ENCODE measurements at places on chromosomes 7 and 10.

GRCh38 chr7:151372612-151373265, 31.1 kb downstream of the NUB1 start:
- no peak for DNase-seq

- no peak for DNase-seq
These were observed 1010.9 kb upstream of the PHF14 start for GRCh38 chr7:9962742-9963141.

GRCh38 chr10:56319386-56319785, 41.7 kb downstream of the ZWINT start:
- no peak for DNase-seq

DNA sequence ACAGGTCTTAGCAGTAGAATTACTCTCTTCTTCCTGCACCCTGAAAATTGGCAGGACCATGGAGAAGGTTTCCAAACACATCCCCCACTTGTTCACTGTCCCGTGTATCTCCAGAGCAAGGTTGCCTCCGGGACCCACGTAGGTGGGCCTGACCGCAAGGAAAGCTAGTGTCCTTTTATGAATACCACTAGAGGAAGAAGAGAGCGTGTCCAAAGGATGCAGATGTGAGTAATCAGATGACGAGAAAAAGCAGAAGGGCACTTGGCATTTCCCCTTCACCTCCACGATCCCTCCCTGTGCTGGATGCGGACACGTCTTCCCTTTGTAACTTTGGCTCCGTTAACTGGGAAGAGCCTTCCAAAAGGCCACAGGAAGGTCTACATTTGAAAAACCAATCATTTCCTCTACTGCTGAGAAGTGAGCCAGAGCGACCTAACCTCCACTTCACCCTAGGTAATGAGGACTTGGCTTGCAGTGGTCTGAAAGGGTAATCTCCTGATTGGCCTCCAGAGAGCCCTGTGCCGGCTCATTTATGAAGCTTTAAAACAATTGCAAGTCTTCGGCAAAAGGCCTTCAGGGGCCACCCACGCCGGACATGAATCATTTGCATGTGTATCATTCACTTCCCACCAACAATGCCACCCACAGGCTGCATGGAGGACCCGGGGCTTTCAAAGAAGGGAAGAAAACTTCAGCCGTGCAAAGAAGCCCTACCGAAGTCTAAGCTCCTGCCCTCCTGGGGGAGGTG, 55.4 kb downstream of the LYZL1 start:
- no peak for DNase-seq

- DNase-seq: no peak
These were observed 607.5 kb downstream of the SORCS1 start for GRCh38 chr10:106557053-106557452.

DNA sequence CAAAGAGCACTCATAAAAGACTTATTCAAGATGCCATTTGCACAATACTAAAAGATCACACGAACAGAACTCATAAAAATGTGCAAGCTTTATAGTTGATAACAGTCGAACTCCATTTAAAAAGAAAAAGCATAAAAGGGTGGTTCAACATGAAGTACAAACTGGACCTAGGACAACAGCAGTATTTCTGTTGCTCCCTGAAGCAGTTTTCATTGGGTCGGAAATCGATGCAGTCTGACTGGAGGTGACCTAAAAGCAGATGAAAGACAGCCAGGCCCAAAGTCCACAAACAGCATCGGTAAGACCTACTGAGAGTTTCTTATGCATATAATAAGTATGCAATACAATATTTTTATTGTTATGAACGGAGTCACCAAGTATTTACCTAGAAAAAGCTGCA, 23.9 kb downstream of the FAM171A1 start:
- no peak for DNase-seq

DNA sequence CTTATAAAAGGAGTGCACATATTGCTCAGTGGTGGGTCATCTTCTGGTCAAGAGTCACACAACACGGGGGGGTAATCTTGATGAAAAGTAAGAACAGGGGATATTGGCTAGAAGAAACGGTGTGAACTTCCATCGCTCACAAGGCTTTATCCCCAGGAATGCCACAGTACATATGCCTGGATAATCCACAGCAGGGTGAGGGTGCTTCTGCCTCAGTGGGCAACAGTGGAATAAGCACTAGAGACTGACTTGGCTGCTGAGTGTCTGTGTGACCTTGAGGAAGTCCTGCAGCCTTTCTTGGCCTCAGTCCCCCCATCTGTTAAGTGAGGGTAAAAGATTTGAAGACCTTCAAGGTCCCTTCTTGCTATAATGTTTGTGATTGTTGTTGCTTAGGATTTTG, 44.9 kb upstream of the SHH start:
- no peak for DNase-seq

GRCh38 chr10:63054889-63055611, 78.1 kb upstream of the NRBF2 start:
- no peak for DNase-seq

DNA sequence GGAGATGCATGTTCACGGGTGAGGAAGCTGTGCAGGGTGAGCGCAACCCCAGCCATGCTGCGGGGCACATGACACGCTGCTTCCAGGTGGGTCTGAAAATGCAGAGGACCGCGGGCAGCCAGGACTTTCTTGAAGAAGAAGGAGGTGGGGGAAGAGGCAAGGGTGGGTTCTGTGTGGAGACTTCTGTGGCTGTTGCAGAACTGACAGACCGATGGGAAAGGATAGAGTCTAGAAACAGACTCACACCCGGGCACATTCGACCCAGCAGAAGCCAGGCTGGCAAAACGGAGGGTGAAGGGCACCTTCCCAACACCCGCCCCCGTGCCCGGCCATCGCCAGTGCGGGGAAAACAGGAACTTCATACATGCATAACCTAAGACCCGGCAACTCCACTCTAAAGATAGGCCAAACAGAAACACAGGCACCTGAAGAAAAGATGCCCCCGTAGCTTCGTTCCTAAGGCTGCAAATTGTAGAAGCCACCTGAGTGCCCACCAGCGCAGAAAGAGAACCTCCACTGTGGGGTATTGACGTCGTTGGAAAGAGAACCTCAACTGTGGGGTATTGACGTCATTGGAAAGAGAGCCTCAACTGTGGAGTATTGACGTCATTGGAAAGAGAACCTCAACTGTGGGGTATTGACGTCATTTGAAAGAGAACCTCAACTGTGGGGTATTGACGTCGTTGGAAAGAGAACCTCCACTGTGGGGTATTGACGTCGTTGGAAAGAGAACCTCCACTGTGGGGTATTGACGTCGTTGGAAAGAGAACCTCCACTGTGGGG, 4.8 kb upstream of the KNDC1 start:
- no peak for DNase-seq
